ENCODE measurements at places on chromosomes 2 and 18.

DNA sequence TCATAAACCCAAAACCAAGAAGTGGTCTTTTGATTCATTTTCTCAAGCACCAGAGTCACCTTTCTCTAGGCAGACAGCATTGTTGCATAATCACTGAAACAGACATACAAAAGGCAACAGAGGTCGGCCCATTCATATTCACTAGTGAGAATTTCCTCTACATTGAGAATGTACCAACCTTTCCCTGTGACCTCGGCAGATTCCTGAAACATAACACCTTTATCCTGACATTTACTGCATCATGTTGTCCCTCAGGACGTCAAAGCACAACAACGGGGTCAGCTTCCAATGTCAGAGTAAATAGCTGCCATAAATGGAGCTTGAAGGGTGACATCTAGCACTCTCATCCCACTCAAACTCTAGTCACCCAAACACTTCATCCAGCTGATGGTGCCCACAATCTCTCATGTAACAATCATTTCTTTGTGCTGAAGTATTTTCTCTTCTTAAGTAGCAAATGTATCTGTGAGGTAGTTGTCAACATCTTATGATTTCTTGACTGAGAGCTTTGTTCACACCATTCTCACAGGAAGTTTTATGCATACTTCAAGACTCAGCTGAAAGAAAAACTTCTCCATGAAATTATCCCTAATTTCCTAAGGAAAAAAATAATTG, 802.6 kb upstream of the CHAC2 start:
- DNase-seq = no peak

DNA sequence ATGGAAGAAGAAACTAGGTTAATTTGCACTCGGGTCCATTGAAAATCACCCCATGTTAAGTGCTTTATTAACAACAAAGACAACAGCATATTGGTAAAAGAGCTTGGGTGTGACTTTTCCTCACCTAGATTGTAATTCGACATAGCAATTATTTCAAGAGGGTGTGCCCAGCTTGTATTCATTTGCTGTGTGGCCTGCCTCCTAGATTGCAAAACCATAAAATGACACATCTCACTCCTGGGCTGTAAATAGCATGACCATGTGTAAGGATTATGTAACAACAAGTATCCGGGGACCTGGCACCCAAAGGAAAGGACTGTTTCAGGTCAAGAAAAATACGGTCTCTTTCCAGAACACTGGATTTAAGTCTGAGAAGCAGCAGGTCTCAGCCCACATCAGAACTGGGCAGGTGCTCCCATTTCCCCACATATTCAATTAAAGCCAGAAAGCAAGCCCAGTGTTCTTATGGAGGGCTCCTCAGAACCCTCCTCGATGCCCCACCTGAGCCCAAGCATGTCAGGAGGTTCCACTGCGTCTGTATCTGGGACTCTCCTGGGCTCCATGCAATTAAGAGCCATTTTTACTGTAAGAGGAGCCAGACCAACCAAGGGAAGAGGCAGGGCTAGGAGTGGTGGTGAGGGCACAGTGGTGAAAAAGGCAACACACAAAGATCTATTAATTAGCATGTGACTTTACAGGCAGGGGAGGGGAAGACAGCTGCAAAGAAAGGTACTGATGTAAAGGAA, 39.2 kb downstream of the MREG start:
- no peak for DNase-seq

DNA sequence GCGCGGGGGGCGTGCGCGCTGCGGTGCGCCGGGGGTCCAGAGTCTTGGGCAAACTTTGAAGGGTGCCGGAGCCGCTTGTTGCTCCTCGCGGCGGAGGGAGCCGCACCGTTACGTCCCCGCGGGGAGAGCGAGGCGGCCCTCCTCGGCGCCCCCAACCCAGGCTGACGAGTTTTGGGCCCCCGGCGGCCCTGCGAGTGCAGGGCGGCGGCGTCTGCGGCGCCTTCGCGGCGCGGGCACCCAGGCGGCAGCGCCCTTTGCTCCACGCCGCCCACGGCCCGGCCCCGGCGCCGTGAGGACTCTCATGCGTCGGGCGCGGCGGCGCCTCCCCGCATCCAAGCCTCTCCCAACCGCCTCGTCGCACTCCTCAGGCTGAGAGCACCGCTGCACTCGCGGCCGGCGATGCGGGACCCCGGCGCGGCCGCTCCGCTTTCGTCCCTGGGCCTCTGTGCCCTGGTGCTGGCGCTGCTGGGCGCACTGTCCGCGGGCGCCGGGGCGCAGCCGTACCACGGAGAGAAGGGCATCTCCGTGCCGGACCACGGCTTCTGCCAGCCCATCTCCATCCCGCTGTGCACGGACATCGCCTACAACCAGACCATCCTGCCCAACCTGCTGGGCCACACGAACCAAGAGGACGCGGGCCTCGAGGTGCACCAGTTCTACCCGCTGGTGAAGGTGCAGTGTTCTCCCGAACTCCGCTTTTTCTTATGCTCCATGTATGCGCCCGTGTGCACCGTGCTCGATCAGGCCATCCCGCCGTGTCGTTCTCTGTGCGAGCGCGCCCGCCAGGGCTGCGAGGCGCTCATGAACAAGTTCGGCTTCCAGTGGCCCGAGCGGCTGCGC, 814 bp downstream of the FZD7 start:
- DNase-seq = no peak

DNA sequence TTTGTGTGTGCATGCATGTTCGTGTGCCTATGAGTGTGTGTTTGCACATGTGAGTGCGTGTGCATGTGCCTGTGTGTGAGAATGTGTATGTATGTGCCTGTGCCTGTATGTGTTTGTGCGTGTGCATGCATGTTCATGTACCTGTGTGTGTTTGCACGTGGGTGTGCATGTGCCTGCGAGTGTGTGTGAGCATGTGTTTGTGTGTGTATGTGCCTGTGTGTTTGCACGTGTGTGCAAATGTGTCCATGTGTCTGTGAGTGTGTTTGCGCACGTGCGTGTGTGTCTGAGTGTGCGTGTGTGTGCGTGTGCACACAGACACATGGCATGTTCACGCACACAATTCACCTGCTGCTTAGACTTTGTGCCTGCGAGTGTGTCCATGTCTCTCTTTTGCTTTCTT, 853.5 kb upstream of the SALL3 start:
- DNase-seq = no peak

- DNase-seq = no peak
Observed at GRCh38 chr2:241777686-241778627, 1.3 kb downstream of the GAL3ST2 start.

DNA sequence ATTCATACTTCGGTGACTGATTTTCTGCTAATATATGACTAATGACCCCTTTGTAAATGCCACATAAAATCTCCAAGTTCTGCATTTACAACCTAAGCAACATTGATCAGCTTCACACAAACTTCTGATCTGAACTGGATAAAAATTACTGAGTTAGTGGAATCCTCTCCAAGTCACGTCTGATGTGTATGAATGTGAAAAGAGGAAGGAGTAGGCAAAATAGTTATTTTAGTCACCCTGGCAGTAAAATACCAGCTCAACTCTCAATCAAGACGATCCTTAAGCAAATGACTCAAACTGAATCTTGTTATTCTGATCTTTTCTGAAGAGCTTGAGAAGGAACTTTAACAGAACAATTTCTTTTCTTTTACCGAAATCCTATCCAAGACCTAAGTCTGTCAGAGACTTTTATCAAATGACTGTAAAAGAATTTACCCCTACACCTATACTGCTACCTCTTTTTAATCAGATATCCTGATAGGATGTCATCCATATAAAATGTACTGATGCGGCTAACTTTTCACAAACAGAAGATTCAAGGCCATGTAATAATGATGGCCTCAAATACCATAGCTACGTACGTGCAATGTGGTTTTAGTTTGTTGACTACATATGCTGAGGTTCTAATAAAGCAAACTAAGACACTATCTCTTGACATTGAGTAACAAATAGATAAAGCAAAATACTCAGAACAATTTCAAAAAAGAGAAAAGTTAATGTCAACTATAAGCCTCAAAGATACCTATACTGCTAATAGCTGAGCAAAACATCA, 23.7 kb downstream of the CUL3 start:
- no peak for DNase-seq

DNA sequence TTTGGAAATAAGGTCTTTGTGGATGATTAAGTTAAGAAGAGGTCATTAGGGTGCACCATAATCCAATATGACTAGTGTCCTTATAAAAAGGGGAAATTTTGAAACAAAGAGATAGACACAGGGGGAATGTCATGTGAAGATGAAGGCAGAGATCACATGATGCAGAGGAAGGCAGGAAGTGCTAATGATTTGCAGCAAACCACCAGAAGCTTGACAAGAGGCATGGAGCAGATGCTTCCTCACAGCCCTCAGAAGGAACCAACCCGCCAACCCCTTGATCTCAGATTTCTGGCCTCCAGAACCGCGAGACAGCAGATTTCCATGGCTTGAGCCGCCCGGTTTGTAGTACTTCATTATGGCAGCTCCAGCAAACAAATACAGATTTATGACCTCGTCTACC, 17.4 kb upstream of the SMARCAL1 start:
- no peak for DNase-seq

- no peak for DNase-seq
Observed at GRCh38 chr2:30514134-30514847, 67.2 kb downstream of the LCLAT1 start.

Measured in glomerular endothelial cell (primary cell).